Putamen (tissue), 1 donor: ENCODE measurements at places on chromosomes 5 and 9.

- no peak for DNase-seq
These were observed 20.9 kb upstream of the ZBTB43 start for GRCh38 chr9:126783949-126784348.

GRCh38 chr5:62340392-62340791 is 34.4 kb downstream of the KIF2A start:
- no peak for DNase-seq

DNA sequence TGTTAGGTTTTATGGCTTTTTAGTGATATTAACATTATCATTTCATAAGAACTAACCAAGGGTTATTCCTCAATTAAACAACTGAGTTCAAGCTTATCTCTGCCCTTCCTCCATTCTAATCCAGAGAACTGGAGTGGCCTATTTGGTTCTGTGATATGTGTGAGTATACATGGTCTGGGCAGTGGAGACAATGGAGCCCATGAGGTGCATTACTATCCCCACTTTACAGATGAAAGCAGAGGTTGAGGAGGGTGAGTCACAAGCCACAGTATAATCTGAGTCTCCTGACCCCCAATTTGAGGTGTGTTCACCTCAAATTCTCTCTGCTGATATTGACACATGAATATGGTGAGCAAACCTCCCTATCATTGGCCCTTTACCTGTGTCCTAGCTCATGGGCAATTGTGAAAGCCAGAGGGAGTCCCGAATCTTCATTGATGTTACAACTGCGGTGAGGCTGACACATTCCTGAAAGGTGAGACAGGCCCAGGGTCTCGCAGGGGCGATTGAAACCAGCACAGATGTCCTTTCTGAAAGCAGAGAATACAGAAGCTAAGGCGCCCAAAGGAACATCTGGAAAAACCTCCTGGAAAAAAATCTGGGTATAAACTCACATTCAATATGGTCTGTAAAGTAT is 217.2 kb downstream of the TARS1 start:
- DNase-seq, result no peak

GRCh38 chr5:40575411-40575810 is 104.3 kb upstream of the PTGER4 start:
- DNase-seq, result no peak

GRCh38 chr9:129414993-129415941 is 205.6 kb downstream of the C9orf50 start:
- no peak for DNase-seq

DNA sequence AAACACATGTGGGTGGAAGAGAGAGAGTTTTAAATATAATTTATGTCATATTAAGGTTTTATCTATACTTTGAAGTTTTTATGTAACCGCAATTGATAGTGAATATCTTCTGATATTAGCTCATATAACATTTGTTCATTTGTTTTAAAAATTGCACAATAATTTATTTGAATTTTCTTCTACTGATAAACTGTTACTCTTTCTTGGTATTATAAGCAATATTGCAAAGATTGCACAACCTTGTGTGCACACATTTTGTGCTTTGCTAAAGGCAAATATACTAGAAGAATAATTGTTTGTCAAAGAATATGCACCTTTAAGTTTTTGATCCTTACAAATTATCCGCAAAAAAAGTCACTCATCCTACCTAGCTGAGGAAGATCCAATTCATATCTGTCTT is 275.7 kb downstream of the TLR4 start:
- DNase-seq, result no peak

DNA sequence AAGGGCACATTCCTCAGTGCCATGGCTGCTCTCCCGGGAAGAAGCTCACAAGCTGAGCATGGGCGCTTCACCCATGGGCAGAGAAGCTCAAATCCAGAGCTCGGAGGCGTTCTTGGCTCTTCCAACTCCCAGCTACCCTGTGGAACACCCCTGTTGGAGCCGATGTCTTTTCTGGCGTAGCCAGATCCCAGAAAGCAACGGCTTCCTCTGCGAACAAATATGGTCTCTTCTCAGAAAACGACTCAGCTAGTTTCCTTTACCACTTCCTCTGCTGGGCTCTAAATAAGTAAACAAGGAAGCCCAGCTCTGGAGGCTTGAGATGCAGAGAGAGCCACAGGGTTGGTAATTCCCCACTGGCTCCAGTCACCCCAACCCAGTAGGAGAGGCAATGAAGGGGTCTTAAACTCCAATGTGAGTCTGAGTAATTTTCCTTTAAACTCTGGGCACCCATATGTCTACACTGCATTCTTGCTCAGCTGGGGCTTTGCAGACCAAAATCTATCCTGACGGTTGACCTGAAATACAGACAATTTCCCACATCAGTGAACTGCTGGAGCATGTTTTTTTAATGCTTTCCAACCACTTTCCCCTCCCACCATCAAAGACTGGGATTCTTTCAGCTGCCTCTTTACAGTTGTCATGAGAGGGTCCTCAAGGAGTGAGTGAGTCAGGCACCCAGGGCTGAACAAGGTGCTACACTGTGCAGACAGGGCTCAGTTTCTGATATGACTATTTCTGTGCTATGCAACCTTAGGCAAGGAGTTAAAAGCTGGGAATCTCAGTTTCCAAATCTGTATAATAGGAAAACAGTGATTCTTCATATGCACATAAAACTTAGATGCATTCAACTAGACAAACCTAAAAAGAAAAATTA is at the start of gene LCP2:
TSS of gene LCP2 (minus strand) at position 189 of the 874 bp plus-strand sequence. CDS start at position 23, 166 bp downstream.
- no peak for DNase-seq

GRCh38 chr9:82558855-82559630 is 503.9 kb downstream of the RASEF start:
- DNase-seq, result no peak

GRCh38 chr9:79266986-79267385 is 304.8 kb upstream of the TLE4 start:
- no peak for DNase-seq

DNA sequence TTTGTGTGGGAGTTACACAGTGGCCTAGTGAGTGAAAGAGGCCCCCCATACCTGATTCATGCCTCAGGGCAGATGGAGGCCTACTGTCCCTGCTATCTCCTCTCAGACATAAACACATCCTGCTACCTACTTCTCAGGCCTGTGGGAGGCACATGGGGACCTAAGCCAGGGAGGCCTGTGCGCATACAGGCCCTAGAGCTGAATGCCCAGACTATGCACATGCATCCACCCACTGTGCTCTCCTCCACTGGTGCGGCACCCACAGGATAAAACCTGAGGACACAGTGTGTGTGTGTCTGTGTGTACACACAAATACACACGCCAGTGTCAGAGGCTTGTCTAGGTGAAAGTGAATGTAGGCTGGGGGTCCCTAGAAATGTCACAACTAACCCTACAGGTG is 1.4 kb downstream of the PAX5 start:
- DNase-seq, result no peak
